ENCODE measurements at places on chromosomes 16 and 17.

DNA sequence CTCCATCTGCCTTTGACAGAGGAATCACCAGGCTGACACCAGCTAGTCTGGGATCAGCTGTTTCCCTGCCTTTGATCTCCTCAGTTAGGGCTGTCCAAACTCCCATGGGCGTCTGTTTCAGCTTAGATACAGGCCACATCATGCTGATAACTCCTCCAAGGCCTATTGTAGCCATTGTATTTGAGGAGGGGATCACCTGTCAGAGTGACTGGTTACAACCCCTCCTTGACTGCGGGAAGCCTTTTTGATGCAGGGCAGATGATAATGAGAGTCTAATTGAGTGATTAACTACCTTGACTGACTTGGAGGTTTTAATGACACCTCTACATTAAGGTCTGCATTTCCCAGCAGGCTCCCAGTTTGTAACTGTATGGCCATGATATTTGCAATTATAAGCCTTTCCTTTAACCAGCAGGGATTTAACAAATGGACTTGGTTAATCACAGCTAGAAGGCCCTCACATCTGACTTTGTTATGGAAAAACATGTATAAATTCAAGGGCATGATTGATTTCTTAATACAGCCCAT, 863.5 kb downstream of the KCNJ2 start:
- DNase-seq = no peak

GRCh38 chr17:6348891-6349290, 86.0 kb downstream of the AIPL1 start:
- DNase-seq = no peak

- DNase-seq = no peak
These were observed 236.7 kb downstream of the ZFHX3 start for GRCh38 chr16:72811188-72811720.

- DNase-seq = no peak
These were observed 86.5 kb downstream of the ABCA8 start for GRCh38 chr17:68868708-68869107.

DNA sequence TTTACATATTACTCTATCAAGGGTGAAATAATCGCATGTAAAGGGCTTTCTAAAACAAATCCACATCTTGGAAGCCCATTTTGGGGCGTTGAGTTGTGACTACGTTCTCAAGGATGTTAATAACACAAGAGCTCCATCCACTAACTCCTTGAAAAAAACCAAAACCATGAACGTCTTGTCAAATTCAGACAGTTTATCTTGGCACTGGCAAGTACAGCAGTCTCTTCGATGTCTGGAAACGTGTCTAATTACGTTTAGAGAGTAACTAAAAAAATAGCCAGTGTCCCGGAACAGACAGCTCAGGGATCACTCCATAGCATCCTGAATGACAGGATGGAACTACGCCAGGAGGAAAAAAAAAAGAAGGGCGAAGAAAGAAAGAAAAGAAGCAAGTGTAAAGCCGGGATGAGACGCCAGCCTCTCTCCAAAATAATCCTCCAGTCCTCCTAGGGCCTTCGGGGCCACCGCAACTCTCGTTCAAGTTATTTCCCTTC, 954 bp downstream of the MYO1D start:
- peak; percentile 1 for DNase-seq

DNA sequence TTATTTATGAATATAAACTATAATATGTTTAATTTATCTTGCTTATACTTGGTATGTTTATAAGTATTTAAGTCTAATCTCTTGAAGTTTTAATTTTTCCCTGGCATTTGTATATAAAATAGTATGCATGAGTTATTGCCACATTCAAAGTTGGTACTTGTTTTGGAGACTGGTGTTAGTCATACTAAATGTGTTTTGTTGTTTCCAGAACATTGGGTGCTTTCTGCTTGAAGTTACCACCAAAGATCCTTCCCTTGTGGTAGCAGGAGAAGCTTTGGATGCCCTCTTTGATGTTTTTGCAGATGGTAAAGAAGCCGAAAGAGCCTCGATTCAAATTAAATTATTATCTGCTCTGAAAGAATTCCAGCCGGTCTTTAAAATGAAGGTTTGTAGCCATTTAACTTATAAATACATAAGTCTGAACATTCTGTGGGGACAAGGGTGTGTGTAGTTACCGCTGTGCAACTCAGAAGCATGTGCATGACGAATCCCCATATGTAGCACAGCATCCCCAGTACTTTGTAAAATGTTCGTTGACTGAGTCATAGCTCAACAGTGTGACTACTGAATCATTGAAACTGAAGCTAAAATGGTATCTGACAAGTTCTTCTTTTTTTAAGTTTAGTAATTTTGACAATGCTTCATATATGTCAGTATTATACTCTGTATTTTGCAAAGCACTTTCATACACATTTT, 36.4 kb downstream of the HEATR3 start:
- DNase-seq = no peak

DNA sequence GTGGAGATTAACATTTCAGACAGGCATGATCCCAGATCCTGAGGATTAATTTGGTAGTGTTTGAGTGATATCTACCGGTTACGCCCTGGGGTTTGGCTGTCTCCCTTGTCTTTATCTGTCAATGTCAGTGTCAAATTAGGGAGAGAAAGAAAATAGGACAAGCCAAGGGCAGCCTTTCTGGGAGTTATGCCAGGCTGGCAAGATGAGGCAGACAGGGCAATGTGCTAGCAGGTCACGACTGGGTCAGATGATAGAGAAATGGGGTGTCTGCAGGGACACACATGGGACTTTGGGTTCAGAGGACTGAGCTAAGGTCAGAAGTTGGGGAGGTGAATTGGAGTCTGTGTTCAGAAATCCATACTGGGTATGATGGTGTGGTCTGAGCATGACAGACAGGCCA, 27.4 kb upstream of the LYRM9 start:
- DNase-seq = no peak

DNA sequence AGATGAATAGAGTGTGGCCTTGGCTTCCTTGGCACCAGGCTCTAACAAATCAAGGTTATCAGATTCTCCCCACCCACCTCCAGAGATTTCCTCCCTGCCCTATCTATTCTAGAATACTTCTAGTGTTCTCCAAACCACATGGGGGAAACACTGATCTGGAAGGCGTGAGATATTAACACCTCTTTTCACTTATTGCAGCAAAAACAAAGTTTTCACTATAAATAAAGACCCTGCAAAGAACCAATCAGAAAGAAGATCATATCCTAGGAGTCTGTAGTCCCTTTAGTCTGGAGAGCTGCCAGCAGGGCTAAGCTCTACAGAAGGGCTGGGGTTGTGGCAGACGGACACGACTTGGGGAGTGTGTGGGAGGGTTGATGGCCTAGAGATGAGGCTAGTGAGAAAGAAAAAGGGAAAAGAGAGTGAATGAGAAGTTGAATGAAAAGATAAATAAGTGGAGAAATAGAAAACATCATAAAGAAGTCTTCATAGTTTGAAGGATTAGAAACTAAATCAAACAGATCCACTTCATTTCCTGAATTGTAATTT, 8.6 kb upstream of the SKAP1 start:
- DNase-seq = no peak

DNA sequence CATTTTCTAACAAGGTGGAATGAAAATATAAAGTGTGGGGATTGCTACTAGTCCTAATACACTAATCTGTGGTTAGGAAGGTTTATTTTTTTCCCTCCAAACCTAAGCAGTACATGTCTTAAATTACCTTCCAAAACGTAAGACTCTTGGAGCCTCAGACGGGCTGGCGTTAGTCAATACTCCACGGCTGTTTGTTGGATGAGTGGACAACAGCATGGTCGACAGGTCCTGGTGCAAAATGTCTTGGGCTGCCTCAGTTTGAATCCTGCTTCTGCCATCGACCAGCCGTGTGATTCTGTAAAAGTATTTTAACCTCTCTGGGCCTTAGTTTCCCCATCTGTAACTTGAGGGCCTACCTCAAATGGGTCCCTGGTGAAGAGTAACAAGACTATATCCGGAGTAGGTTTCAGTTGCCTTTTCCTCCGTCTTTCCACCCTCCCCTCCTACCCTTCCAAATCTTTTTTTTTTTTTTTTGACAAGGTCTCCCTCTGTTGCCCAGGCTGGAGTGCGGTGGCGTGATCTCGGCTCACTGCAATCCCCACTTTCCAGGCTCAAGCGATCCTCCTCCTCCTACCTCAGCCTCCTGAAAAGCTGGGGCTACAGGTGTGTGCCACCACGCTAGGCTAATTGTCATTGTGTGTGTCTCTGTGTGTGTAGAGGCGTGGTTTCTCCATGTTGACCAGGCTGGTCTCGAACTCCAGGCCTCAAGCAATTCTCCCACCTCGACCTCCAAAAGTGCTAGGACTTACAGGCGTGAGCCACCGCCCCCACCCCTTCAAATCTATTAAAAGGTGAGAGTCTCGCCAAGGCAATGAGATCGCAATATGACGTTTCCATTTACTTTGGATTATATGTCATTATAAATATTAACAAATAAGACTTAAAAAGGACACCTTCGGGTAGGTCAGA, 5.8 kb downstream of the SCGB1C2 start:
- no peak for DNase-seq

DNA sequence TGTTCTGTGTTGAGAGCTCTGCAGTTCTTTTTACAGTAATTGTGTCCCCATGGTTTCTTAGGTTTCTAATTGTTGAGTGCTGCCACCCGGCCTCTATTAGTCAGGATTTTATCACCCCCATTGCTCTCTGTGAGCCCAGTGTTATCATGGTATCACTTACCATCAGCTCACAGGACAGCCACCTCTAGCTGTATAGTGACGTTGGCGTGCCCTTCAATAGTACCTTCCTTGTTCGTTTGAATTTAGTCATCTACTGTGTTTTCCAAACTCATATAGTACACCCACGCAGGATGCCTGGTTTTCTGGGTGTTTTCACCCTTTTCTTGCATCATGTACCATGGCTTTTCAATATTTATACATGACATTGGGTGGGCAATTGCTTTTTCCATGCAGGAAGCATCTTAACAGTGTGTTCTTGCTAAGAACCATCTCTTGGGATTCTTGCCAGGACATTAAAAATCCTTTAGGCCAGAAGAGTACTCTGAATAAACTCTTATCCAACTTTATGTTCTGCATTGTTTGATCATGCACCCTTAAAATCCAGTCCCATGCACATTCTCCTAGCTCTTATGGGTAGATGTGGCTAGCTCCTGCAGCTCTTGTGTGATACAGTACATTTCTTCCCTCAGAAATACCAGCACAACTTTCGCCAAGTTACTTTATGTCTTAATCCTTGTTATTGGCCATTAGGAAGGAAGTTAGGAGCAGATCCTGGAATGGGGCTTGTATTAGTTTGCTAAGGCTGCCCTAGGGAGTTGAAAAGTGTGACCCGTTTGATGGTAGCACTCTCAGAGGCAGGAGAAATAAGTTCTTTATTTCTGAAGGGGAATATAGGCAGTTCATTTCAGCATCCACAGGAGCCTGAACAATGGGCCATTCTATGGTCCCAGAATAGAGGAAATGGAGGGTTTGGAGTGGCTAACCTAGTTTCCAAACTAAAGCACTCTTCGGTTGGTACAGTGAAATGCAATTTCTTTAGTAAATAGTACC, 11.3 kb upstream of the ABCA10 start:
- DNase-seq = no peak

DNA sequence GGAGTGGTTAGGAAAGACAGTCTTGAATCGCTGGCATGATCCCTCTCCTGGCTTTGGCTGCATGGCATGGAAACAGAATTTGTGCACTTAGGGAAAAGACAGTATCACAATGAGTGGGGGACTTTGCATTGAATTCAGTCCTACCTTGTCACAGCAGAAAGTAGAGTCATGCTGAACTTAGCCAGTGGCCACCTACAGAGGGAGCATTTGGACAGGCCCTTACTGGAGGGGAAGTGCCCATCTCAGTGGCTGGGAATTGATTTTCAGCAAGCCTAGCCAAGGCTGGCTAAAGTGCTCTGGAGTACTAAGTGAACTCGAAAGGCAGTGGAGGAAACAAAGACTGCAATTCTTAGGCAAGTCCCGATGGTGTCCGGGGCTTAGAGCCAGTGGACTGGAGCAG, 364.3 kb upstream of the TOM1L1 start:
- DNase-seq = no peak

DNA sequence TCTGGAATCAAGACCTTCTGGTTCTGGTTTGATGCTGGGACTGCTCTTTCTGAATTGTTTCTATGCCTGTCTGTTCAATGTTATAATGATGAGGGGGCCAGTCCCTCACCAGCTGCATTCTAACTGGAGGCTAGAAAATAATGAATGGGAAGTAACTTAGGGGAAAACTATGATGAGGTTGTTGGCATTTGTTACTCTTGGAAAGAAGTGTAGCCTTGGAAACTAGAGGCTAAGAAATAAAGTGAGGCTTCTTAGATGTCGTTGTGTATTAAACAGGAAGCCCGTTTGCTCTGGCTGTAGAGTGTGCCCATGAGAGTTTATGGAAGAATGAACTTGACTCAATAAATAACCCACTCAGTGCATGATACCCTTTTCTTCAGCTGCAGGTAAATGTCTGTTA, 140.8 kb downstream of the PRKCA start:
- DNase-seq = no peak

- DNase-seq = no peak
These were observed 85.4 kb downstream of the IRF8 start for GRCh38 chr16:85984231-85984880.

GRCh38 chr17:11622492-11622891, 24.2 kb downstream of the DNAH9 start:
- no peak for DNase-seq

DNA sequence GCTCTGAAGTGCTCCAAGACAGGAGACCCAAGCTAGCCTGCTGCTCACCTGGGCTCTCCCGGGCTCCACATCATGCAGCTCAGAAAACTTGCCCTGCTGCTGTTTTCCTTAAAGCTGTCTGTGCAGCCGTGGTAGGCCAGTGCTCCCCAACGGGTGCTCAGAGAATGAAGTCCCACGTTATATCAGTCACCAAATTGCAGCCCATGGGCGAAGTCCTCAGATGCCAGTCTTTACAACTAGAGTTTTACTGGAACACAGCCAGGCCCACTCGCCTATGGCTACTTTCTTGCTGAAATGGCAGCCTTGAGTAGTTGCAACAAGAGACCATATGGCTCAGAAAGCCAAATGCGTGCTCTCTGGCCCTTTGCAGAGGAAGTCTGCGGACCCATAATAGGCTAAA, 6.3 kb downstream of the CREBBP start:
- DNase-seq = no peak

- no peak for DNase-seq
These were observed 57.2 kb upstream of the CIBAR2 start for GRCh38 chr16:85169333-85170065.

GRCh38 chr16:49382916-49383315, 9.3 kb downstream of the C16orf78 start:
- no peak for DNase-seq

GRCh38 chr16:72793716-72794115, 254.2 kb downstream of the ZFHX3 start:
- no peak for DNase-seq

DNA sequence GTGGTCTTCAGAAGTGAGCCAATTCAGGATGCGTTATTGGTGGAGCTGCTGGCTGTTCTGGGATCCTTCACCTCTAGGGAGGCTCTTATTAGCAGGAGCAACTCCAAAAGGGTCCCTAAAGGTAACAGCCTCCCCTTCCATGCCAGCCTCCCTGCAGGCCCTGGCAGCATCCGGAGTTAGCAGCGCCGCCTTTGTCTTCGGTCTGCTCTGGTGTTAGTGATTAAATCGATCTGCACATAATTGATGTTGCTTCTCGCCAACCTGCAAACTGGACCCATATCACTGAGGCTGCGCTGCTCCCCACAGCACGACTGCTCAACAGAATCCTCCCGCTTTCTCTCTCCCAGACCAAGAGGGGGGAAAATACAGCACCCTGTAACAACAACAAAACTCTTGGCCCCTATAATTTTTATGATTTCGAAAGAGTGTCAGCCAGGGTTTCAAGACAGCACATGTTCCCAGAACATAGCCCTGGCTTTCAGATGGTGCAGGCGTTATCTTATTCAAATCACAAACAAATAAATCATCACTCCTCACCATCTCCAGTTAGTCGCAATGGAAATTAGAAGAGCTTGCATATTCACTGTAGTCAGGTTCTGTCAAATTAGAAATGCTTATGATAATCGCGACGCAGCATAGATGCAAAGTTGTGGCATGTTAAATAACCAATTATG, 76.0 kb downstream of the IRX3 start:
- no peak for DNase-seq

Measured in CD4-positive, alpha-beta T cell treated with Interleukin-10 for 1 hour (primary cell).